T1000 (cell line): ENCODE measurements at places on chromosomes 1 and 21.

- DNase-seq: no peak
These were observed 13.6 kb downstream of the MTR start for GRCh38 chr1:236808564-236809130.

DNA sequence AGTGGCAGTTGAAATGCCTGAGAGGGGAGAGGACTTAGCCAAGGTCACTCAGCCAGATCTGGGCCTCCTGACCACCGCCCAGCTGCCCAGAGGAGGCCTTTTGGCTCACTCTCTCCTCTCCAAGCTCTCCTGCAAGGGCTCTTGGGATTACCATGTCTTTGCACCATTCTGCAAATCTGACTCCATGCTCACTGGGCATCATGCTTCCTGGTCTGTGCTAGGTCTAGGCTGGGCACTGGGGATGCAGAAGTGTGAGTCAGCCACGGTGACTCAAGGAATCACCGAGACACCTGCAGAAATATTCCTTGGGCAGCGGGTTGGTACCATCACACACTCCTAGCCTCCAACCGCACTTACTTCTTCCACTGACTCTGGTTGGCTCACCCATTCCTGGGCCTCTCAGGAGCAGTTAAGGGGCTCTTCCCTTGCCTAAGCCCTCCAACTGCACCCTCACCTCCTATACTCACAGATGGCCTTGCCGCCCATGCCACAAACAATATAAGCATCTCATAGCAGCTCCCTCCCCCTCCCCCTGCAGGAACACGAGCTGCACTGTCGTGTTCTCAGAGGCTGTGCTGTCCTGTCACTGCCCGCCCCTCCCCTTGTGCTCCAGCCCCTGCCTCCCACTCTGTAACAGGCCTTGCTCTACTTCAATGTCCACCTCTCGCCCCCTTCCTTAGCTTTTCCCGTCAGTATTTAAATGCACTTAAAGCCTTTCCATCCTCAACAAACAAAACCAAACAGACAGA, 34.8 kb downstream of the CDCP2 start:
- DNase-seq: no peak

- no peak for DNase-seq
These were observed 137.1 kb downstream of the CAMTA1 start for GRCh38 chr1:6922096-6922931.

- DNase-seq: no peak
These were observed 1.5 kb downstream of the PHACTR4 start for GRCh38 chr1:28371010-28371377.

GRCh38 chr1:7967196-7967595, 5.7 kb downstream of the PARK7 start:
- no peak for DNase-seq

GRCh38 chr1:102941366-102941947, 166.9 kb downstream of the COL11A1 start:
- no peak for DNase-seq

DNA sequence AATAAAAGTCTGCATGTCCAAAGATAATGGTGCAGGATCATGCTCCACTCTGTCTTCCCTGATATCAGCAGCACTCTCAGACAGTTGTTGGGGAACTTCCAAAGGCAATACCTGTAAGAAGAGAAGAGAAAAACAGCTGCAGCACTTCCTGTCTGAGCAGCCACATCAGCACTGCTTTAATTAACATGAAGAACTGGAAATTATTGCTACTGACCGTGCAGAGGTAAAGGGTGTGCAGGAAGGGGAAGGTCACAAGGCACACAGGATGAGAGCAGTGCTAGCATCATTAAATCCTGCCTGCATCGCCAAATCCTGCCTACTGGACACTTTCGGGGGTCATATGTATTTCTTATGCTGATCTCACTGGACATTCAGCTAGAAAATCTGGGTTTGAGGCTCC, 379.0 kb downstream of the LMX1A start:
- DNase-seq: no peak

- no peak for DNase-seq
These were observed 53.7 kb downstream of the KCNJ6 start for GRCh38 chr21:37862536-37862935.

- DNase-seq: no peak
These were observed 330.9 kb downstream of the RRAGC start for GRCh38 chr1:38528623-38529022.

DNA sequence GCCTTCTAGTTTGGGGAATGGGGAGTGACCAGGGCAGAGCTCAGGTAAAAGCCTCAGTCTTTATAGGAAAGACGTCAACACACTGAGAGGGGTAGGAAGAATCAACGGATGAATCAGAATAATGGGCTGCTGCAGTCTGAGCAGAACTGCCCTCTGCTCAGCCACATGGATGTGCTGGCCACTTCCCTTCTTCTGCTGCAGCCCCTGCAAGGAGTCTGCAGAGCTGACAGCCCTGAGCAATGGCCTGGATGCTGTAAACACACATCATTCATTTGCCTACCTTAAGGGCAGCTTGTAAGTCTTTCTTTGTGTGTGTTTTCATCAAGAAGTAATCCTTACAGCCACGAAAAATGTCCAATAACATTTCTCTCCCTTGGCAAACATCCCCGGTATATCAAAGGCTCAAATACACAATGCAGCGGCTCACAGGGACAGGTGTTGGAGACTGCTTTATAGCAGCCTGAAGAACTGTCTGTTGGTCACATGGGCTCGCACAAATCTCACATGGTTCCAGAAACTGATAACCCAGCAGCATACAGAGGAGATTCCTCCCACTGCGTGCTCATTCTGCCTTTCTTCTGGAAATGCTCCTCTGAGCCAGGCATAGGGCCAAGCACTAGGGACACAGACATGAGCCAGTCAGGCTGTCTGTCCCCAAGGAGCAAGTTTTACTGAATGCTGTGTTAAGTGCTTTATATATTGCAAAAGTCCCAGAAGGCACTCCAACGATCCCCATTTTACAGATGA, 110.1 kb downstream of the HMGB4 start:
- DNase-seq: no peak

DNA sequence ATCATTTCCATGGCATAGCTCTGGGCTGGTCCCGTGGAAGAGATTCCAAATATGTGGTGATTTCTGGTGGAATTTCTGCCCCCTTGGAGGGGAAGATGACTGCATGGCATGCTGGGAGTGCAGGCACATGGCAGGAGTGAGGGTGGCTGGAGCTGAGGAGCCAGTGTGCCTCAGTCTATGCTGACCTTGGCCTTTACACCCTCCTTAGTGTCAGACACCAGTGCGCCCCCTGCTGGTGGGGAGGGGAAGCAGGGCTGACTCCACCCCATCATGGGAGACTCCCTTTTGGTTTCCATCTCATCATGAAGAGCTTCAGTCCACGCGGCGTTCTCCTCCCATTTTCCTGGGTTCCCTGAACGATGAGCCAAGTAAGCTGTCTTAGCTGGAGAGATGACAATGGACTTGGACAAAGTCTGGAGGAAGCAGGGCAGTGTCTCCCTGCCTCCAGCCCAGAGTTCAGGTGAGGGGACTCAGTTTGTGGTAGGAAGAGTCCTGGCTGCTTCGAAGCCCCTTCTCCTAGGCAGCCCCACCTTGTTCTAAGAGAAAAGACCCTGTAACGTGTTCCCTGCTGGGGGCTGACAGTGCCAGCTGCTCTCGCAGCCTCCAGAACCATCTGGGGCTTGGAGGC, 10.3 kb downstream of the ALX3 start:
- DNase-seq: no peak

DNA sequence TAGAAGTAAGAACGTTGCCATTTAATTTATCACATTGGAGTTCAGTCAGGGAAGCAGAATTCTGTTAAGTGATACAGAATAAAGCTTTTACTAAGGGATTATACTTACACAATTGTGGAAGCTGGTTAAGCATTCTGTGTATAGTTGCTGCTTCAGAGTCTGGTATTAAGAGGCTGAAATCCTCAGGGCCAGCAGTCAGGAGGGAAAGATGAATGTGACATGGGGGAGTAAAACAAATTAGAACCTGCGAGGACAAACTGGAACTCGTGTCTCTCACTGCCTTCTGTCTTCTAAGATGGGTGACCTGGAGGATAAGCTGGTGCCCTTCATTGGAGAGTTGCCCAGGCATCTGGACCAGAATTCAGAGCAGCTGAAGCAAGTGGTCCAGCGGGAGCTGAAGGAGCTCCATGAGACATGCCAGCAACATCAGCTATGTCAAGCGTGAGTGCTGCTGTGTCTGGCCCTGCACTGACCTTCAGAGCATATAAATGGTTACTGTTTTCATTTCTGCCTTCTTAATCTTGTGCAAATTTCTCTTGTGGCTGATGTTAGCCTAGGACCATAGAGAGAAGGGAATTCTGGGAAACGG, 23.0 kb downstream of the MARK1 start:
- DNase-seq: no peak

- DNase-seq: no peak
These were observed 62.3 kb downstream of the IER5 start for GRCh38 chr1:181150842-181151241.

- DNase-seq: no peak
These were observed 39.7 kb downstream of the LRRC8C start for GRCh38 chr1:89672489-89673183.

- no peak for DNase-seq
These were observed 20.6 kb downstream of the SPOCD1 start for GRCh38 chr1:31795096-31795675.

GRCh38 chr1:198638441-198638840, 399 bp upstream of the PTPRC start:
- DNase-seq: no peak

DNA sequence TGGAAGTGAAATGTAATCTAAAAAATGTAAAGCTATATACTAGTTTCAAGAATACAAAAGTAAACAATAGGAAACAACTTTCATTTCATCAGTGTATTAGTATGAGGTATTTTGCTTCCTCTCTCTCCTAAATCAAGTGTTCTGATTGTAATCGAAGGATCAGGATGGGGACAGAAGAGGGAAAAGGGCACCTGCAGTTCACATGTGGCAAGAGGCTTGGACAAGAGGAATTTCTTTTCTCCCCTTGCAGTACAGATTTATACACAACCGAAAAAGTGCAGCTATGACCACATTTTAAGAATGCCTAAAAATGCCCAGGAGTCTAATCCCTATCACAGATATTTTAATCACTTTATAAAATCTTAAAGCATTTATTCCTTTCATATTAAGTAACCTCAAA, 63.7 kb downstream of the NRIP1 start:
- no peak for DNase-seq

DNA sequence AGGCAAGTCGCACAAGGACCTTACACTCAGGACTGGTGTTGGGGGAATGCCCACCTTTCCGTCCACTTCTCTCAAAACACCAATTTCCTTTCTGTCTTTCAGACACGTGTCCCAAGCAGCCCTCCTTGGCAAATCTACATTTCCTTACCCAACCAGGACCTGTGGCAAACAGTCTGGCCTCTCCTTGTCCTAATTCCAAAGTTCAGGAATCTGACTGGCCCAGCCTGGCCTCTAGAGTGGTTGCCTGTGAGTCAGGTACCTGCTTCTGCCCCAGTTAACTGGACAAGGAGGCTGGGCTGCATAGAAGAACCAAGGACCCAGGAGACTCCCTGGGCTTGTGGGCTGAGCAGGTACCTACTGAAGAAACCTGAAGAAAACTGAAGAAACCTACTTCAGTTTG, 34.3 kb upstream of the CITED4 start:
- DNase-seq: no peak

DNA sequence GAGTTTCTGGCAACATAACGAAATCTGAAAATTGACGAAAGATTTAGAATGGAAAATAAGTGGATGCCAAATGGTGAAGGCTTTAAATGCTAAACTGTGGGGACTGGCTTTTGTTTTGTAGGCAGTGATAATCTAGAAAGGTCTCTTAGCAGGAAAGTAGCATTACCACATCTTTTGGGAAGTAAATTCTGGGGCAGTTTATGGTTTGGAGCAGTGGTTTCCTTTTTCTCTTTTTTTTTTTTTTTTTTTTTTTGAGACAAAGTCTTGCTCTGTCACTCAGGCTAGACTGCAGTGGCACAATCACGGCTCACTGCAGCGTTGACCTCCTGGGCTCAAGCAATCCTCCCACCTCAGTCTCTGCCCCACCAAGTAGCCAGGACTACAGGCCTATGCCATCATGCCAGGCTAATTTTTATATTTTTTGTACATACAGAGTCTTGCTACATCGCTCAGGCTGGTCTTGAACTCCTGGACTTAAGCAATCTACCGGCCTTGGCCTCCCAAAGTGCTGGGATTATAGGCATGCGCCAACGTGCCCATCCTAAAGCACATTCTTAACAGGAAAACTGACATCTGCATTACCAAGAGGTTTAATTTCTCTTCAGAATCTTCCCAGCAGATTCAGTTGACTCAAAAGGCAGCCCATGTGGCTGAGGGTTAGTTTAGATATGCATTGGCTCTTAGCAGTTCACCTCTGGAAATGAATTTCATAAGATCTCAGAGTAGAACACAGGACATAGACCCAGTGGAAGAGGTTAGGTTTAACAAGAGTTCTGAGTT, 32.9 kb downstream of the C21orf91 start:
- DNase-seq: no peak

- DNase-seq: no peak
These were observed 29.5 kb upstream of the ERG start for GRCh38 chr21:38527737-38528136.

- no peak for DNase-seq
These were observed 12.0 kb downstream of the SYT11 start for GRCh38 chr1:155871390-155871789.

DNA sequence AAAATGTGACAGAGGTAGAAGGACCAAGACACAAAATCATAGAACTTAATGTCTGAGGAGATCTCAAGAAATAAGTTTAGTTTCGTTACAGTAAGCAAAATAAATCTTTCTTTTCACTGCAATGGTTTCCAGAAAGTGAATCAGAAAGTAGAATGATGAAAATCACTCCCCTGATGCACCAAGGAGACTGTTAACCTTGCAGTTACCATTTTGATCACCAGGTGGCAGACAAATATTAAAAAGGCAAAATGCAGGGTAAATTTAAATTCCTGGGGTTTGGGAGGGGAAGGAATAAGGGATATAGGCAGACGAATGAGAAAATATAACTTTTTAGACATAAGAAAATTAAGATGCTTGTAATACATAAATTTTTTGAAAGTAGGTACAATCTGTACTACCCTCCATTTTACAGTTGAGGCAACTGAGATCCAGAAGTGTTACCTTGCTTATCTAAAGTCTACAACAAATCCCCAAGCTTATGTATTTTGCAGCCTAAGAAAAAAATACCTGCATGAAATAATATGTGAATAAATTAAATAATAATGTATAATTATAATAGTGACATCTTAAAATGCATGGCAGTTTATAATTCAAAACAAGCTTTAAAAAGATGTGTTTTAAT, 253.2 kb downstream of the CRB1 start:
- DNase-seq: no peak

GRCh38 chr1:162077648-162078299, 8.3 kb downstream of the NOS1AP start:
- DNase-seq: no peak

GRCh38 chr1:173270243-173270642, 63.1 kb upstream of the TNFSF4 start:
- DNase-seq: no peak
